ENCODE measurements at places on chromosomes 11 and 22.

DNA sequence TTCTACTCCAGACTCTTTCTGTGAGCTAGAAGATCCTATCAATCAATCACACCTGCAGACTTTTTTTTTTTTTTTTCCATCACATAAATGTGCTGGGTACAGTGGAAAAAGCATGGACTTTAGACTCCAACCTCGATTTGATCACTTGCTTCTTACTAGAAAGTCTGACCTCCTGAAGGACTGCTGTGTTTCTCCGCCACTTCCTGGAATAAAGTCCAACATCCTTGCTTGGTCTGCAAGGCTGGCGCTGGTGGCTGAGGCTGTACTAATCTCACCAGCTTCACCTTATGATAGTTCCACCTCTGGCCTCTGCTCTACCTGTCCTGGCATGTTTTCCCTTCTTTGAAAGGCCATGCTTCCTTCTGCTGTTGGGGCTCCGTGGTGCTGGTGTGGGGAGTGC, 60.9 kb upstream of the SESN3 start:
- H3K4me1 ChIP-seq: peaks cover 21% of the 10 kb centered on the region
- H3K27ac ChIP-seq: no peak overlapping the region
- no peaks in the 10 kb centered on the region for H3K27me3 ChIP-seq
- H3K4me3 ChIP-seq: no peak overlapping the region
- H3K36me3 ChIP-seq: no peaks in the 10 kb centered on the region

GRCh38 chr22:40009951-40010671, 15.4 kb downstream of the FAM83F start:
- H3K27ac ChIP-seq: no peak overlapping the region
- H3K4me1 ChIP-seq: peaks cover 1% of the 10 kb centered on the region
- peaks cover 50% of the 10 kb centered on the region for H3K27me3 ChIP-seq
- H3K4me3 ChIP-seq: no peak overlapping the region
- DNase-seq: no peak

GRCh38 chr11:128579798-128580504, 7.4 kb downstream of the ETS1 start:
- H3K27ac ChIP-seq: peak overlapping the region; percentile 56
- DNase-seq: no peak
- peaks cover 58% of the 10 kb centered on the region for H3K4me1 ChIP-seq
- H3K4me3 ChIP-seq: no peak overlapping the region
- no peaks in the 10 kb centered on the region for H3K36me3 ChIP-seq

DNA sequence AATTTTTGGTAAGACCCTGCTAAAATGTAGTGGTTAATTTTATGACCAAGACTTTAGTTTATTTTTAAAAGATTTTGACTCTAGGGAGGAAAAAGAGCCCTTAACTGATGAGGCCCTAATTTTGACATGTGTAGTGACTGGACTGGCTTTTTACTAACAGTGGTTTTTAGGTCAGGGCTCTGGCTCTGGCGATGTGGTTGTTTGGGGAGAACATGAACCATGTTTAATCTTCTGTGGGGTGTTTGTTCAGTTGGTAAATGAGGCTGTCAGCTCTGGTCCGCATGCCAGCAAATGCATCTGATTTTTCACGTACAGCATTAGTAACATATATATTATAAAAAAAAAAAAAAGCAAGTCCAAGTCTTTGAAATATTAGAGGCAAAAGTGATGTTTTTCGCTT, 104.3 kb downstream of the EXT2 start:
- H3K4me1 ChIP-seq: no peaks in the 10 kb centered on the region
- no peak overlapping the region for H3K4me3 ChIP-seq
- H3K27ac ChIP-seq: no peak overlapping the region
- H3K27me3 ChIP-seq: no peaks in the 10 kb centered on the region
- DNase-seq: no peak

DNA sequence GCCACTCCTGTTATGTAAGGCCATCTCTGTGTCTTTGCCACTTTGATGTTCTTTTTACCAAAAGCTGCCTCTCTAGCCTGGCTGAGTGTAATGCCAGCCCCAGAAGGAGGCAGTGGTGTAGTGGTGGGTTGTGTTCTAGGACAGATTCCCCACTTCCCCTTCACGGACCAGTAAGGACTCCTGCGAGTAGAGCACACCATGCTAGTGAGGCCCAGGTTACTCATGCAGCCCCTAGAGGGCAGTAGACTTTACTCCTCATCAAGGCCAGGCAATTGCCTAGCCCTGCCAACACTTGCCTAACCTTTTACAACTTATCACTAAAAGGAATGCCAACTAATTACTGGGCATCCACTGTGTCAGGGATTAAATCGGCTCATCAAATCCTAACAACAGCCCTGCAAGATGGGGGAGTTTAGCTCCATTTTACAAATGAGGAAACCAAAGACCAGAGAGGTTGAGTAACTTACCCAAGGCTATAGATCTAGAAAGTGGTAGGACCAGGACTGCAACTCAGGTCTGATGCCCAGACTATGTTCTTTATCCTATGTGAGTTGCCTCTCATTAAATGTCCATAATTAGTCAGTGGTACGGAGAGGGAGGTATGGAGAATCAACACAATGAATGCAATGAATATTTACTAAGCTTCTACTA, 75.3 kb downstream of the APIP start:
- H3K36me3 ChIP-seq: no peaks in the 10 kb centered on the region
- H3K4me1 ChIP-seq: peaks cover 3% of the 10 kb centered on the region
- H3K27ac ChIP-seq: no peak overlapping the region
- H3K4me3 ChIP-seq: no peak overlapping the region
- H3K27me3 ChIP-seq: peaks cover 32% of the 10 kb centered on the region

- no peaks in the 10 kb centered on the region for H3K27me3 ChIP-seq
- H3K4me3 ChIP-seq: no peak overlapping the region
- DNase-seq: no peak
- H3K27ac ChIP-seq: no peak overlapping the region
- no peaks in the 10 kb centered on the region for H3K4me1 ChIP-seq
Measured at GRCh38 chr11:47296045-47296444, 26.1 kb downstream of the MADD start.

DNA sequence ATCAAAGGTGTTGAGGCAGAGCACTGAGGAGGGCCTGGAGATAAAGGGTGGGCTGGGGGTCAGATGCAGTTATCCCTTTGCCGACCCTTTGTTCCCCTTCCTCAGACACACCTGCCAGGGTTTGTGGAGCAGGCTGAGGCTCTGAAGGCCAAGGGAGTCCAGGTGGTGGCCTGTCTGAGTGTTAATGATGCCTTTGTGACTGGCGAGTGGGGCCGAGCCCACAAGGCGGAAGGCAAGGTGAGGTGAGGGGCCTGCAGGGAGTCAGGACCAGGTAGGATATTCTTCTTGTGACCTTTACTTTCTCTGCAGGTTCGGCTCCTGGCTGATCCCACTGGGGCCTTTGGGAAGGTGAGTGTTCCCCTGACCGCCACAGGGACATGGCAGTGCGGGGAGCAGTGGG, 2.6 kb downstream of the PRDX5 start:
- H3K27ac ChIP-seq: no peak overlapping the region
- no peaks in the 10 kb centered on the region for H3K27me3 ChIP-seq
- no peak for DNase-seq
- H3K36me3 ChIP-seq: peaks cover 51% of the 10 kb centered on the region
- H3K4me3 ChIP-seq: no peak overlapping the region
- peaks cover 28% of the 10 kb centered on the region for H3K4me1 ChIP-seq

DNA sequence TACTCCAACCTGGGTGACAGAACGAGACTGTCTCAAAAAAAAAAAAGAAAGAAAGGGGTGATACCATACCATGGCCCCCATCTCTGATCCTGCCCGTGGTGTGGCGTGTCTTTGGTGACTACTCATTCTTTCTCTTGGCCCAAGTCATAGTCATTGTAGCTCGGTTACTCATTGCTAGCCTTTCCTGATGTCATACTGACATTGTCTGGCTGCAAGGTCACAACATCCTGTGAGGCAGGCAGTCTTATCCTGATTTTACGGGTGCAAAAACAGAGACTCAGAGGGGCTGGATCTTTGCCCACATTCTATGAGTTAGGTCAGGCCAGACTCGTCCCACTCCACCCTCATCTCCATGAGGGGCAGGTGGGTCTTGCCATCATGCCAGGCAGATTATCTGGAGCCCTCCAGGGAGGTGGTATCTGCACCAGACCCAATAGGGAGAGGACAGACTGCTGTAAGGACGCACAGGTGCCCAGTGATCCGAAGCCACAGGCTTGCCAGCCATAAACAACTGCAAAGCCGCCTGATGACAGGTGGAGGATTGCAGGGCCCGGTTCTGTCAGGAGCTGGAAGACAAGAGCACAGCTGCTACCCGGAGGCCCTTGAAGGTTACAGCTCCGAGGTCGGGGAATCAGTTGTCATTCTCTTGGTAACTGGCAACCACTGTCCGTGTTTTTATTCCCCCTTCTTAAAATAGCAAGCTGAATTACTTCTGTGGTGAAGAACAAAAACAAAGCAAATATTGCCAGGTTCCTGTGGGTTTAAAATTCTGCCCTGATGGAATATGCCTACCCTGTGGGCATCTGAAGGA, 13.8 kb downstream of the TOM1 start:
- H3K36me3 ChIP-seq: peaks cover 45% of the 10 kb centered on the region
- peaks cover 77% of the 10 kb centered on the region for H3K4me1 ChIP-seq
- H3K4me3 ChIP-seq: peak overlapping the region; percentile 70

DNA sequence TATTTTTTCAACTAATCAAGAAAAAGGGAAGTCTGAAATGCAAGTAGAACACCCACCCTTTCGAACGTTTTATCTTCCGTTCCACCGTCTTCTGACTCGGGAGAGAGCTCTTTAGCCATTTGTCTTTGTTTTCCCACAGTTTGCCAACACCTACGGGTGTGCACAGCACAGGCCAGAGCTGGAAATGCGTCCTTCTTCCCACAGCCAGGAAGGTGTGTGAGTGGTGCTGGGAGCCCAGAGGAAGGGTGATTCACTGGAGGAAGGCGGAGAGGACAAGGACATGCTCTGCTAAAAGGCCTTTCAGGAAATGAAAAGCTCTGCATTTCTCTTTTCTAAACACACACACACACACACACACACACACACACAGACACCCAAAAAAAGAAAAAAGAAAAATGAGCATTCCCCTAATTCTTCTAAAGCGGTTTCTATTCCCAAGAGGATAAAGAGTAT, 18.5 kb downstream of the ENDOD1 start:
- H3K36me3 ChIP-seq: peaks cover 16% of the 10 kb centered on the region
- peak overlapping the region; percentile 92 for H3K27ac ChIP-seq
- H3K27me3 ChIP-seq: no peaks in the 10 kb centered on the region

- peaks cover 20% of the 10 kb centered on the region for H3K36me3 ChIP-seq
- no peaks in the 10 kb centered on the region for H3K27me3 ChIP-seq
Measured at GRCh38 chr11:9775398-9775779, 111.5 kb downstream of the SWAP70 start.

DNA sequence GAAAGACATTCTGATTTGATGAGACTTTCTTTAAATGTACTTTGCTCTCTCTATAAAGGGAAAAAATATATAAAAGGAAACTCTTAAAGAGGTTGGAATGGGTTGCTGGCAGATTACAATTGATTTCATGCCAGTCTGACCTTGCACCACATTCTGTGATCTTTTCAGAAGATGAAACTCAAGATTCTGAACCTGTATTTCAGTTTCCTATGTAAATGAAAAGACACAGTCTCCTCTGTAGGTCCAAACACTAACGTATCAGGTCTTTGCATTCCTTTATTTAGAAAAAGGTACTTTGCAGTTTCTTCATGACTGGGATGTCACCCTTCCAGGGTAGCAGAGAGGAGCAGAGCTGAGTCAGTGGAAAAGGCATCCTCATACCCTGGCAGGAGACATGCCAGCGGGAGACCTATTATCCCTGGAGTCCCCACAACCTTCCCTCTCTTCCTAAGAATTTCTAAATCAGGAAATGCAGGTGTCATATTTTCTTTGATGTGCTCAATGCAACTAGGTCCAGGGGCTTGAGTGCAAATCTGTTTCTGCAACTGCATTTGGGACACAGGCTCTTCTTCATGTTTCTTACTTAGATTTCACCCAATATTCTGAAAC, 282.6 kb downstream of the CADM1 start:
- no peaks in the 10 kb centered on the region for H3K27me3 ChIP-seq
- H3K36me3 ChIP-seq: no peaks in the 10 kb centered on the region
- H3K27ac ChIP-seq: no peak overlapping the region
- H3K4me3 ChIP-seq: no peak overlapping the region
- DNase-seq: no peak

DNA sequence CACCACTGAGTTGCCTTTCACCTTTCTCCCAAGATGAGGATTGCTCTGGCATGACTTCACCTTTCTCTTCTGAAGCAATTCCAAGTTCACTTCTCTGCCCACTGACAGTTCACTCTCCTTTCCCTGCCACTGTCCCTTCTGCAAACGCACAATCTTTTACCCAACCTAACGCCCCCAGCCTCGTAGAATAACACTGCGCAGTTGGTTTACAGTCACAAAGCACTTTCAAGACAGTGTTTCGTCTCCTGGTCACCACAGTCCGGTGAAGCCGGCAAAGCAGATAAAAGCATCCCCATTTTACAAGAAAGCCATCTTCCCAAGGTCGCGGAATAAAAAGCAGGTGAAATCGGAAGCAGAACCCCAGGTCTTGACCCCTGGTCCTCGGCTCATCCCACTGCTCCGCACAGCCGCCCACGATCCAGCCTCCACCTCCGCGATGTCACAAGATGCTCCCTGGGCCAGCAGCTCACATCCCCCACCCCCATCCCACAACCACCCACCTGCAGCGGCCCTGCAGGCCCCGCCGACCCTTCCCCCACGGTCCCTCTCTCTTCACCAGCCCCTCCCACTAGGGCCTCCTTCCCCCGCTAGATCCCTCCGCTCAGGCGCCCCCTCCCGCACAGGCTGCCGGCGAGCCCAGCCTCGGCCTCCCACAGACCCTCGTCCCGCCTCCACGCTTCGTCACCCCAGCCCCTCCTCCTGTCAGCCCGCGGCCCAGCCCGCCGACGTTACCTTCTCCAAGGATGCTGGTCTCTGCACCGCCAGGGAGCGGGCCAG, 585 bp downstream of the PI4KA start:
- H3K27ac ChIP-seq: peak overlapping the region; percentile 80
- peaks cover 55% of the 10 kb centered on the region for H3K4me1 ChIP-seq
- peak overlapping the region; percentile 82 for H3K4me3 ChIP-seq

- peaks cover 42% of the 10 kb centered on the region for H3K4me1 ChIP-seq
- no peak for DNase-seq
- peaks cover 5% of the 10 kb centered on the region for H3K36me3 ChIP-seq
- H3K4me3 ChIP-seq: peak overlapping the region; percentile 1
Measured at GRCh38 chr11:9625728-9626127, 38.1 kb upstream of the SWAP70 start.

DNA sequence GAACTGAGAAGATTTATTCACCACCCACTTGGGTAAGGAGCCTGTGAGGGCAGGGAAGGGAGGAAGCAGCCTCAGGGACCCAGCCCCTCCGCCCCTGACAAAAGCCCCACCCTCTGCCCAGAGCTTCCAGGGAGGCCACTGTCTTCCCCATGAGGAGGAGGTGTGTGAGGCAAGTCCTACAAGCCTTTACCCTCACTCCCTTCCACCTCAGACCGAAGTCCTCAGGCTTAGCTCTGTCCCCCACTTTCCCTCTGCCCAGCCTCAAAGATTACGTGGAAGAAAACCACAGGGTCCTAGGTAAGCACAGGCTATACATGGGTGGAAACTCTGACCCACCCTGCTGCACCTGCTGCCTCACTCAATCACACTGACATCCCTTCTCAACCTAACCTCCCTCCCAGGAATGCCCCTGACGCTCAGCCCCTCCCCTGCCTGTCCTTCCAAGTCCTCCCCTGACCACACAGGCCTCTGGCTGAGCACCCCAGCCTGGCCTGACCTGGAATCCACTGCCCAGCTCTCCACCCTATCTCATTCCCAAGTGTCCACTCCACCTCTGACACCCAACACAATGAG, 3.6 kb upstream of the ARAP1 start:
- peaks cover 40% of the 10 kb centered on the region for H3K4me1 ChIP-seq
- H3K27me3 ChIP-seq: no peaks in the 10 kb centered on the region
- H3K4me3 ChIP-seq: no peak overlapping the region

- peaks cover 49% of the 10 kb centered on the region for H3K27me3 ChIP-seq
- peaks cover 38% of the 10 kb centered on the region for H3K4me1 ChIP-seq
- no peak for DNase-seq
Measured at GRCh38 chr11:60771146-60771545, 14.0 kb upstream of the MS4A10 start.

GRCh38 chr11:9528573-9529333, 44.7 kb upstream of the WEE1 start:
- H3K36me3 ChIP-seq: peaks cover 26% of the 10 kb centered on the region
- no peak for DNase-seq
- no peaks in the 10 kb centered on the region for H3K27me3 ChIP-seq
- H3K4me1 ChIP-seq: peaks cover 1% of the 10 kb centered on the region
- no peak overlapping the region for H3K27ac ChIP-seq

Data from stimulated activated naive B cell treated with anti-CD40 and anti-IgM and Interleukin-4, amounts not matched to agents 10 μg/mL and 1 μg/mL and 100 μg/mL, for 72 hours (primary cell).